ENCODE measurements at places on chromosomes 3 and 15. TPM values are rescaled to one million over a fixed set of nuclear protein-coding genes. Genes with fewer than 3 reads are reported as not detected.

The ATP10A gene
- 3.0 TPM for total RNA-seq

The LRRC31 gene
- 2.8 TPM for total RNA-seq

The DNAJC19 gene
- total RNA-seq = 90.0 TPM

The KCNMB2 gene
- total RNA-seq = not detected

The FMN1 gene
- 5.5 TPM for total RNA-seq

The ERICH6 gene
- total RNA-seq = not detected

The IQCF5 gene
- total RNA-seq = not detected

The GALNT15 gene
- not detected for total RNA-seq

The RAP2B gene
- 65.7 TPM for total RNA-seq

The ESYT3 gene
- total RNA-seq = 3.5 TPM
